NCI-H446 treated with DMSO at 0.1 percent for 48 hours (cell line): ENCODE measurements at places on chromosomes 4 and X.
A peak's percentile ranks its signal among the peaks of the same experiment; 100 is the strongest.

DNA sequence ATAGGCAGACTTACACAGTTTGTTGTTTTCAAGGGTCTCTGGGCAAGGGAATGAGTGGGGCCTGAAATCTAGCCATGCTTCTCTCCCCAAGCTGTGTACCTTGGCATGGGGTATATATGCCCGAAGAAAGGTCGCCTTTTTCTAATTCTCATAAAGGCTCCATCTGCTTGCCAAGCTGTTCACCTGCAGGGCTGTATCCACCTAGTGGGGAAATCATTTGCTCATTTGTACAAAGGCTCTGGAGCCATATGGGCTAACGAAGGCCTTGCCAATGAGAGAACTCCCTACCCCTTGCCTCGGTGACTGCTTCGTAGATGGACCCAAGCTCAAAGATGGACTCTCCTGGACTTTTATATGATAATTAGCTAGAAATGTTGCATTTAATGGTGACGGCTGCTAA lies 1097.0 kb downstream of the PDHA2 start:
- DNase-seq, result no peak

- no peak for DNase-seq
Observed at GRCh38 chr4:141411936-141412335, 191.2 kb downstream of the ZNF330 start.

DNA sequence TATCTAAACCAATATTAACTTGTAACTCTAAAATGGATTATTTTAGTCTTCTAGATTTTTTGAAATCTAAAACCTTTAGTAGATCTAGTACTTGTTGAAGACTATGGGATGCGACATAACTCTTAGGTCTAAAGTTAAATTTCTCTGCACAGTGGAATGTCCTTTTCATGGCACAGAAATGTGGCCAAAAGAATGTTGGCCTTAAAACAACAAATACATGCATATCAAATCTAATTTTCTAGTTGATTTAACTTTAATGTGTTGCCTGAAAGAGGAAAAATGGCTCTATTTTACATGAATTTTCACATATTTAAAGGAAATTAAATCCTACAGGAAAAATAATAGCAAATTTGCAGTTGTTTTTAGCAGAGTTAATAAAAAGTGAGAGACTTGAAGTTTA lies 30.3 kb downstream of the NFKB1 start:
- DNase-seq, result no peak

DNA sequence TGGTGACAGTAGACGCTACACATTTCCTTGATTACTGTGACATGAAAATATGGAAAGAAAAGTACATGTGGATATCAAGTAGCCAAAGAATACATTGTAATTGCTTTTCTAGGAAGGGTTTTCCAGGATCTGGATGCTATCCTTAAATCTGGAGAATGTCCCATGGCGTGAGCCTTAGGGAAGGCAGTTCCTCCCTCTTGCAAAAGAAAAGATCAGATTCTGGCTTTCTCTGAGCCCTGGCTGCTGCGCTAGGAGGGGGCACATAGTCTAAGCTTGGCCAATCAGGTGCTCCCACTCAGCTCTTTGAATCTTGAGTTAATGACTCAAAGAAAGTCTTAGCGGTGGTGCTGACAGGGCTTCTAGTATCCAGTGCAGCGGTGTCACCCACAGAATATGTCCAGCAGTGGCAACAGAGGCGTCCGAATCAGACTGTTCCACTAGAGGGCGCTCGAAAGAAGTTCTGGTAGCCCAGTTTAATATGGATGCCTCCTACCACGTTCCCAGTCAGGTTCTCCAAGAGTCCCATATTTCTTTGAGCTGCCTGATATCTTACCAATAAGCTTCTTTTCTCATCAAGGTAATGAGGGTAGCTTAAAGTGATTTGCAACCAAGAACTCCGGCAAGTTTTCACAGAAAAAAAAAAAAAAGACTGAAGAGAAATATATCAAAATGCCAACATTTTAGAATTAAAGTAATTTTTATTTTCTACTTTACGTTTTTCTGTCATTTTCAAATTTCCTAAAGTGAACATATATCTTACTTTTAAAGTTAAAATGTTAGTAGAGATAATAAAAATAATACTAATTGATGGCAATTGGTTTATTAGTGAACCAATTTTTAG lies 213.4 kb upstream of the S100G start:
- DNase-seq, result no peak

DNA sequence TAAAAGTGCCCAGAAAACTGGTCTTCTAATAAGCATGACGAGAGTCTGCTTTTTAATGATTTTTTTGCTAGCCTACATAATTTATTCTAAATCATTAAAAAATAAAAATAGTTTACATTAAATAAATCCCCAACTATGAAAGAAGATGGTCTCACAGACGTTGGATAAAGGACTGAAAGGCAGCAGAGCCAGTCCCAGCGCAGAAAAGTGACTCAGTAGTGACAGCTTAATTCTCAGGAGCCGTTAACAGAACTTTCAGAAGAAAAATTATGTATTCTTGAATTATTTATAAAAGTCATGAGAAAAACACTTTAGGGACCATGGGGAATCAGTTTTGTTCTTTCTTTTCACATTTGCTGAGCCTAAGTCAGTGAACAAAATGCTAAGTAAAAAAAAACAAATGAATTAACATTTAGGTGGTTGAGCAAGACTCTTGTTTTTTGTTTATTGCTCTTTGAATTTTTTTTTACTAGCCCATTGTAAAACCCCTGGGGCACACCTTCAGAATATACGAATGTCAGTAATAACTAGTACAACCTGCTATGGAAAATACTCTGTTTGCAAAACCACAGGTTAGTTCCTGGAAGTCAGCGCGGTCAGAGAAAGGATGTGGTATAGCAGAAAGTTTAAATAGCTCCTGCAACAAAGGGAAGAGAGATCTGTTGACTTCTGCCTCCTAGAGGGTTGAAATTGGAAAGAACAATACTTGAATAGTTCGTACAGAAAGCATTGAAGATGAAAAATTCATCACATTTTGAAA lies 50.4 kb upstream of the CCDC160 start:
- no peak for DNase-seq

- DNase-seq, result no peak
Observed at GRCh38 chr4:103498161-103499070, 221.4 kb downstream of the TACR3 start.

GRCh38 chr4:74659576-74660411 lies 134.5 kb downstream of the BTC start:
- peak; percentile 90 for DNase-seq

DNA sequence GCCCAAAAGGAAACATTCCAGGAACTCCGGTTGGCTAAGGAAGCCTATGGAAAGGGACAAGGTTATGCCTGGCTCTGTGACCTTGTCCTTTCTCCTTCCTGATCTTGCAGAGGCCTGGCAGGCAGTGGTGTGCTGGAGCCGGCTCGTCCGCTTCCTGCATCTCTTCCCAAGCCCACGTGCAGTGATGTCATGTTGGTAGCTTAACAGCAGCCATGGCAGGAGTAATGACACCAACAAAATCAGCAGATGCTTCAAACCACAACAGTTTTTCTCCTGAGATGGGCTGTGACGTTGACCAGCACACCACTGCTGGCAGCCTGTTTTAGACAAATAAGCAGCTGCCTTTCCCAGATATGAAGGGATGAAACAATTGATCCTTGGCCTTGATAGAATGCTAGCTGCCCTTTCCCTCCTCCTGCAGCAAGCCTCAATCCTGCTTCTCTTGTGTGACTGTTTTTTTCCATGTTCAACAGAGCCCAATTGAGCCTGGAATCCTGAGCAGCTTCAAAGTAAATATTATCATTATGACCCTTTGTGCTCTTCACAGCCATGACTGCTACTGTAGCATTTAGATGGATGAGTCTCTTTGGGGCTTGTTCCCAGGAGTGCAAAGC lies 23.4 kb downstream of the SEPTIN6 start:
- DNase-seq, result no peak

DNA sequence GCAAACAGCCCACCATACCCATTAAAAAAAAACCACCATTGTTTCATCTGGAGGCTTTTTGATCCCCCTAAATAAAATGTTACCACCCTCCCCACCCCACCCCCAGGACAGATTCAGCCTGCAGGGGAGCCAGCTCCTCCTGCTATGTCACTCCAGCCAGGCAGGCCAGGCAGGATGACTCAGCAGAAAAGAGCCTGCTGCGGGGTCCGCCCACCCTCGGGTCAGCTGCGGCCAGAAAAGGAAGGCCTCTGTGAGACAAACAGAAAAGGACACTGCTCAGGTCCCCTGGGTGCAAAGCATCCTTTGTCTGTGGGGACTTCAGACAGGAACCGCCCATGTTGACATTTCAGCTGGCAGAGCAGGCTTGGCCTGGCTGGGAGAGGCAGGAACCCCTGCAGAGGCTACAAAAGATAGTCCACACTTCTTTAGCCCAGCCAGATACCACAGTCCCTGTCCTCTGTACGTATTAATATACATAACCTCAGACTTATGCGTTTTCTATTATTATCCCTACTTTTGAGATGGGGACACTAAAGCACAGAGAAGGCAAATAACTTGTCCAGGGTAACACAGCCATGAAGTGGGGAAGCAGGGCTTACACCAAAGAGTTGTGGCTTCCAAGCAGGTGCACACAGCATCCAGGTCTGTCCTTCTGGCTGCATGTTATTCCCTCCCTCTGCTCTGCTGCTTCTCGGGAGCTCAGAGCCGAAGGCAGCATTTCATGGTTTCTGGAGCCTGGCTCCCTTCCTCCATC lies 147.7 kb downstream of the CPEB2 start:
- no peak for DNase-seq

DNA sequence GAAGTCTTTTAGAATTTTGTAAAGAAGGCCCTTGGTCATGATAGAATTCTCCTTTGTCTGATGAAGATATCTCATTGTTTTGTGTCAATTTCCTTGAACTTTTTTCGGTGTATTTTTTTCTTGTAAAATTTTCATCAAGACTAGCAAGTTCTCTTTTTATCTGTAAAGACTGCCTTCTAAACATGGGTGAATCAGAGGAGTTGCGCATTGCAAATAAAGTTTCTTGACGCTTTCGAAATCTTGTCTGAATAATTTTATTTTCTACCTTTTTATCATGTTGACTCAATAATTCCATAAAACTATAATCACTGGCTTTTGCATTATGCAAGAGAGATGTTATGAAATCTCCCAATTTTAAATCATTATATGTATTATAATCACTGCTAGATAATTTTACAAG lies 66.2 kb downstream of the NCAPG start:
- no peak for DNase-seq

DNA sequence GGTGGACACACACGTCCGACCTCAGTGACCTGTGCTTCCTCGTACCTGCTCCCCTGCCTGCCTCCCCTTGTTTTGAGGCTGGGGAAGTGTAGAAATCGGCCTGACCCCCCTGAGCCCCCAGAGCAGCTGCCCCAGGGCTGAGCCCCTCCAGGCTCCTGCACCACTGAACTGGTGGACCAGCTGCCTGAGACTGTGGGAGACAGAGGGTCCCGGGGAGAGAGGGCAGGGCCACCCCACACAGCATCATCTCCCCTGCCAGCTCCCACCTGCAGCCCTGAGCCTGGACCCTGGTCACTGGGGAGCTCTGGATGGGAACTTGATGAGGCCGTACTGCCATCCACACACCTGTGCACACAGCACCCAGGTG lies 15.0 kb upstream of the NAT8L start:
- DNase-seq, result no peak

DNA sequence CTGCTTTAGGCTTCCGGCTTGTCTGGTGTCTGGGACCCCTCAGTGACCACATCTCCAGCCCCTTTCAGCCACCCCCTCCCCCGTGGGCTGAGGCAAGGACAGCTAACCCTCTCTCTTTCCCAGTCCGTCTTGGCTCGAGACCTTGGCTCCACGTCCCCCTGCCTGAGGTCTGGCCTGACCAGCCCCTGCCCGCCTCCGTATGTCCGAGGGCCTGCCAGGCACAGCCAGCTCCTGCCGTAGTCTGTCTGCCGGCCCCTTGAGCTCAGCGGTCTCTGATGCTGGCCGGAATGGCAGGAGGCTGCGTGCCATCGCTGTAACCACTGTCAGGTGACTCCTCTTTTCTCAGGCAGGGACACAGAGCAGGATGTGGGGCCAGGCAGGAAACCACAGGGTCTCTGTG lies 73.3 kb upstream of the LRPAP1 start:
- no peak for DNase-seq
